Body of pancreas (tissue), 4 donors: ENCODE measurements at places on chromosomes 3 and 15. TPM values are rescaled to one million over a fixed set of nuclear protein-coding genes. Genes with fewer than 3 reads are reported as not detected.

DNA sequence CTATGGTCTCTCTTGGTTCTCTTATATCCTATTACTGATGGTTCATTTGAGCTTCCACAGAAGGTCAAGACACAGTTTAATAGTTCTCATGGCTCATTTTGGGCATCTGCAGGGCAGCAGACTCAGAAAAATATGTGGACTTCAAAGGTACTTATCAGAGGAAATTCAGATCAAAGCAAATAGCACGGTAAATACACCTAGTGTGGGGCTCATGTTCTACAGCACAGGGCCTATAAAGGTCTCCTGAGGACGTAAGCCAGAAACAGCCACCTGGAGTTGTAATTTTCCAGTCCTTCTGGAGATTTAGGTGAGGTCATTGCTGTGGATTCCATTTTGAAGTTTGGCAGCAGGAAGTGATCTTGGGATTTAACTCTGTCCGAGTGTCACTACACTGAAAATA is 134.5 kb upstream of the SGO1 start:
- no peaks in the 10 kb centered on the region for H3K36me3 ChIP-seq
- H3K4me1 ChIP-seq: peaks cover 33% of the 10 kb centered on the region
- DNase-seq: peak; percentile 85
- no peaks in the 10 kb centered on the region for H3K27me3 ChIP-seq

DNA sequence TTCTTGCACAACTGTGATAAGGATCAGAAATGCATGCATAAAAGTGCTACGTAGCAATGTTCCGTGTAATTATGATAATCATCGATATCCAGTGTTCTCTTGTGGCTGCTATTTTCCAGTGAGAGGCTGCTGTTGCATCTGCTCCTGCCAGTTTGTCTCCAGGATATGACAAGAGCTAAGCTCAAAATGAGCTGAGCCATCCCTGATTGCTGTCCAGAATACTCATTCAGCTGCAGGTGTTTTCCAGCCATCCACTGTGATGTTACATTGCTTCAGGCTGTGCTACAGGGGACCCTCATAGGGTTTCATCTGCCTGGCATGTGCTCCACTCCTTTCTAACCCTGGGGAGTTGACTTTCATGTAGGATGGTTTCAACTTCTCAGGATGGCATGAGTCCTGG is 976.0 kb downstream of the ROBO1 start:
- no peak for DNase-seq
- no peaks in the 10 kb centered on the region for H3K4me1 ChIP-seq
- no peak overlapping the region for H3K27ac ChIP-seq
- no peaks in the 10 kb centered on the region for H3K27me3 ChIP-seq
- H3K4me3 ChIP-seq: no peak overlapping the region
- H3K36me3 ChIP-seq: no peaks in the 10 kb centered on the region

DNA sequence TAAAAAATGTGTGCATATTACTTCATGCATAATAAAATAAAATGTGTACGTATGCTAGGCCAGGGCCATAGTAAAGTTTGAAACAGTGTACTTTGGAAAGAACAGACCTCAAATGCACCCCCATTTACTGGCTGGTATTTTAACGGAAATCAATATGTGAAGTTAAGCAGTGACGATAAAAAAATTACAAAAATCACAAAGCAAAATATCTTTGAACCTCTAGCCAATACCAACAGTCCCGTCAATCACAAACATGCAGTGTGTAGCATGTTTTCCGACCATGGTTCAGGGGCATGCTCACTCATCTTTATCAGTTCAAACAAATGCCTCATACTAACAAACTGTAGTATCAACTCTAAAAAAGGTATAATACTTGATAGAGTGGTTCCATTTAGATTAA is 121.1 kb downstream of the TJP1 start:
- H3K36me3 ChIP-seq: peaks cover 11% of the 10 kb centered on the region
- H3K27me3 ChIP-seq: no peaks in the 10 kb centered on the region
- H3K4me3 ChIP-seq: no peak overlapping the region
- H3K27ac ChIP-seq: no peak overlapping the region
- DNase-seq: no peak

GRCh38 chr3:44568561-44568960 is 13.6 kb downstream of the ZKSCAN7 start:
- H3K36me3 ChIP-seq: peaks cover 19% of the 10 kb centered on the region
- no peaks in the 10 kb centered on the region for H3K27me3 ChIP-seq
- no peaks in the 10 kb centered on the region for H3K4me1 ChIP-seq
- no peak overlapping the region for H3K4me3 ChIP-seq
- no peak overlapping the region for H3K27ac ChIP-seq

- no peak overlapping the region for H3K4me3 ChIP-seq
- no peaks in the 10 kb centered on the region for H3K36me3 ChIP-seq
- H3K27me3 ChIP-seq: no peaks in the 10 kb centered on the region
These were observed 147.4 kb downstream of the DUT start for GRCh38 chr15:48478581-48478980.

SOX2 gene
- 0.33 TPM for total RNA-seq

- no peak overlapping the region for H3K27ac ChIP-seq
- H3K4me1 ChIP-seq: peaks cover 7% of the 10 kb centered on the region
- no peak for DNase-seq
- no peaks in the 10 kb centered on the region for H3K27me3 ChIP-seq
- H3K4me3 ChIP-seq: no peak overlapping the region
- H3K36me3 ChIP-seq: no peaks in the 10 kb centered on the region
These were observed 150.0 kb downstream of the ZNF609 start for GRCh38 chr15:64610257-64610919.

DNA sequence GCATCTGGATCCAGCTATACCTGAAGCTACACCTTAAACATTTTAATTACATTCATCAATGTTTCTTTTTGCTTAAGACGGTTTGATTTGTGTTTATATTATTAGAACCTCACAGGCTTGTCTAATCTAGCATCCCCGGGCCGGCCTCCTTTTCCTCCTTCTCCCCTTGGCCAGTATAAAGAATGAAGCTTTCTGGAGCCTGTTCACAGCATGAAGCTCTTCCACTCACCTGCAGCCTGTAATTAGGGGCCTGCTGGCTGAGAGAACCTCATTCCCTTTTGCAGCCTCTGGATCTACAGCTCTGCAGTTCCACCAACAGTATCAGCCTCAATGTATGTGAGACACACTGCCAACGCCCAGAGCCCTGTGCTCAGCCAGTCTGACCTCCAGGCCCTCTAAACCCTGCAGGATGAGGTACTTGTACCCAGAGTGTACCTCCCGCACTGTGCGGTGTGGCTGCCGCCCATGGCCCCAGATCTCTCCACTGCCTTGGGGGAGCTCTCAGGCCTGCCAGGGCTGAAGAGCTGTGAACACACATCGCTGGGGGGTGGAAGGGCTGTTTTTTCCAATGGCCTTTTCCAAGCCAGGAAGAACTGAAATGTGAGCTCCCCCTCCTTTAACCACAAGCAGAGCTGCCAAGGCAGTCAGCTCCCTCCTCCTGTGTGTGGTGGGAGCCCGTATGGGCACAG is 114.7 kb upstream of the ALDH1A3 start:
- no peaks in the 10 kb centered on the region for H3K4me1 ChIP-seq
- H3K27ac ChIP-seq: no peak overlapping the region
- DNase-seq: no peak
- no peaks in the 10 kb centered on the region for H3K36me3 ChIP-seq

- H3K27ac ChIP-seq: no peak overlapping the region
- no peak for DNase-seq
- H3K4me3 ChIP-seq: no peak overlapping the region
- H3K4me1 ChIP-seq: no peaks in the 10 kb centered on the region
These were observed 6.4 kb downstream of the ROBO1 start for GRCh38 chr3:79761441-79761840.

DNA sequence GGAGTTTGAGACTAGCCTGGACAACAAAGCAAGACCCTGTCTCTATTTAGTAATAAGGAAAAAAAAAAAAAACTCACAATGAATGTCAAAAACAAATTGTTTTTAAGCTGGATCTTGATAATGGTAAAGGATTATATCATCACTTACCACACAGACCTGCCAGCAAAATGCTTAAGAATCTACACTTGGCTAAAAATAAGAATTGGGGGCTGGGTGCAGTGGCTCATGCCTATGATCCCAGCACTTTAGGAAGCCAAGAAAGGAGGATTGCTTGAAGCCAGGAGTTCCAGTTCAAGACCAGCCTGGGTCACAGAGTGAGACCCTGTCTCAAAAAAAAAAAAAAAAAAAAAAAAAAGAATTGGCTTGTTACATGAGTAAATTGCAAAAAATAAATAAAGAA is 31.0 kb downstream of the ACAP2 start:
- no peaks in the 10 kb centered on the region for H3K27me3 ChIP-seq
- no peak for DNase-seq
- H3K36me3 ChIP-seq: no peaks in the 10 kb centered on the region
- no peaks in the 10 kb centered on the region for H3K4me1 ChIP-seq

GABRR3 gene
- not detected for total RNA-seq

MST1R gene
- 12.2 TPM for total RNA-seq

TMC3 gene
- total RNA-seq: 0.33 TPM

GRCh38 chr3:196454935-196455334 is 22.7 kb upstream of the UBXN7 start:
- H3K27ac ChIP-seq: no peak overlapping the region
- DNase-seq: no peak
- no peak overlapping the region for H3K4me3 ChIP-seq
- H3K27me3 ChIP-seq: no peaks in the 10 kb centered on the region
- no peaks in the 10 kb centered on the region for H3K36me3 ChIP-seq
- no peaks in the 10 kb centered on the region for H3K4me1 ChIP-seq

DNA sequence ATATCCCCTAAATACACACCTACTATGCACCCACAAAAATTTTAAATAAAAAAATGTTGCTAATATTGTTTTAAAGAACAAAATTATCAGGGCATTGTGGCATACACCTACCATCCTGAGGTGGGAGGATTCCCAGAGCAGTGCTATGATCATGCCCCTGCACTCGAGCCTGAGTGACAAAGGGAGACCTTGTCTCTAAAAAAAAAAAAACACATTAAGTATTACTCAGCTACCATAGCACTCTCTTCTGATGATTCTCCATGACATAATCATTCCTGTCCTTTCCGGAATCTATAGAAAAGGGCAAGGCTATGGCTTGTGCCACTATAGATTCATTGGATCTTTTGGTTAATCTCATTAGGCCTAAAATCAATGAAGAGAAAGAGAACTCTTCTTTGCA is 77.4 kb downstream of the ACAP2 start:
- no peaks in the 10 kb centered on the region for H3K36me3 ChIP-seq
- no peaks in the 10 kb centered on the region for H3K4me1 ChIP-seq
- no peak for DNase-seq
- no peaks in the 10 kb centered on the region for H3K27me3 ChIP-seq
- H3K4me3 ChIP-seq: no peak overlapping the region
- H3K27ac ChIP-seq: no peak overlapping the region

SH2D7 gene
- not detected for total RNA-seq

ATP13A4 gene
- total RNA-seq: 7.9 TPM

- no peaks in the 10 kb centered on the region for H3K36me3 ChIP-seq
- no peak overlapping the region for H3K27ac ChIP-seq
- H3K27me3 ChIP-seq: no peaks in the 10 kb centered on the region
- H3K4me3 ChIP-seq: no peak overlapping the region
These were observed 260.6 kb downstream of the ARRDC4 start for GRCh38 chr15:98221144-98221543.

DNA sequence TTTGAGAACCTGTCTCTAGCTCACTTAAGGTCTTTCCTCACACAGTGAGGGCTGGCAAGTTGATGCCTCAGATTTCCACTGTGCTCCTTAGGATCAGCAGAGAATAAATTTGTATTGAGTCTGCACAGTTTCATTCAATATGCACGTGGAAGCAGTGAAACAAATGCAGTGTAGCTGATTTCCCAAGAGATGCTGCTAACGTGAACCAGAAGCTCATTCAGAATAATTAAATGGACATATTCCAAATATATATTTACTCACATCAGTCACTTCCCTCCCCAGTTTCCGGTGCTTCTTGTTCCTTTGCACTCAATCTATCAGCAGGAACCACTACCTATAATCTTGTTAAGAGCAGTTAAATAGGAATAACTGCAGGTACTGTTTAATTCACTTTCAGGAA is 86.1 kb downstream of the UNC13C start:
- H3K36me3 ChIP-seq: no peaks in the 10 kb centered on the region
- no peaks in the 10 kb centered on the region for H3K27me3 ChIP-seq
- no peak overlapping the region for H3K4me3 ChIP-seq
- DNase-seq: no peak
- no peaks in the 10 kb centered on the region for H3K4me1 ChIP-seq
- H3K27ac ChIP-seq: no peak overlapping the region

RASGRP1 gene
- total RNA-seq: 15.5 TPM

DNA sequence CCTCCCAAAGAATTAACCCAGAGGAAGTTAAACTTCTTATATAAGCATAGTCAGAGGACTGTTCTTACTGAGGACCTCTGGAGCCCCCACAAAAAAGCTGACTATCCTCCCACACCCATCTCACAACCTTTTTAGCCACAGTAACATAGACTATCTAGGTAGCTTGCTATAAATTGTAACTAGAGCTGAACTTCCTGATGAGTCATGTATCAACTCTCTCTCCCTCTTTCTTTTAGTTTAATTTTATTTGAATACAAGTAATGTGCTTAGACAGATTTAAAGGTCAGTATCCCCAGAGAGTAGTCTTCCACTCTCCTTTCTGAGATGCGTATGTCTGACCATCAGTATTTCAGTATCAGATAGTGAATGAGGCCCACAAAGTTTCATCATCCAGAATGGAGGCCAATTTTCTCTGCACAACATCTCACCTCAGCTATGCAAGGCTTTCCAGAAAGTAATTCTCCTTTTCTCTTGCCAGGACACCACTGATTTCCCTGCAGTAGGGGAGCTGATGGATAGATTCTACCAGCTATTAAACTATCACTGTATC is 104.0 kb upstream of the MYRIP start:
- H3K36me3 ChIP-seq: no peaks in the 10 kb centered on the region
- H3K27me3 ChIP-seq: no peaks in the 10 kb centered on the region
- DNase-seq: no peak
- no peak overlapping the region for H3K4me3 ChIP-seq
- no peaks in the 10 kb centered on the region for H3K4me1 ChIP-seq
